Stimulated activated CD4-positive, alpha-beta T cell treated with anti-CD3 and anti-CD28 coated beads, TNF-alpha, amount 100 ng/mL, for 48 hours (primary cell): ENCODE measurements at places on chromosomes 4 and X.

DNA sequence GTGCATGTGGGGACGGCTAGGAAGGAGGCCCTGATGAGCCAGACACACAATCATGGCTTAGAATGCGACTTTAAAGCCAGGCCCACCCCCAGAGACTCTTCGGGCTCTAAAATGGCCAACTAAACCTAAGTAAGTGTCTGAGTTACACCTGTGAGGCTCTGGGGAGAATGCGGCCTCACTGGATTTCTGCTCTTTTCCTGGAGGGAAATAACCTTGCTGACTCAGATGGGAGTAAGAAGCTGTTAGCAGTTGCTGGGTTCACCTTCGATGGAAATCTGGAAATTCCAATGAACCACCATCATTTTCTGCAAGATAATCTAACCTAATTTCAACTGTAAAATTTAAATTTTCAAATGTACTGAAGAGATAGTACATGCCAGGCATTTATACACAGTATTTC is 97.6 kb upstream of the MAML3 start:
- DNase-seq: no peak

DNA sequence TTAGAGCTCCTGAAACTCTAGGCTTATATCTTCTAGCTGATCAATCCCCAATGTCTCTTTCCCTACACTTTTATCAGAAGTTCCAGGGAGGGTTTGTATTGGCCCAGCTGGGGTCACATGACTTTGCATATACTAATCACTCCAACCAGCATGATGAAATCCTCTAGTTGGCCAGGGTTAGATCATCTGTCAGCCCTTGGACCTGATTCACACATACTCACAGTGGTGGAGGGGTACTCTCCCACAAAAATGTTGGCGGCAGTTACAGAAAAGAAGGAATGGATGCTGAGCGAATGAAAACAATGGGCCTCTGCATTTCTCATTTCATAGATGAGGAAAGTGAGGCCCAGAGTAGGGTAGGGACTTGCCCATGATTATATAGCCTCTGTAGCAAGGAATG is 151.1 kb downstream of the PJA1 start:
- no peak for DNase-seq

DNA sequence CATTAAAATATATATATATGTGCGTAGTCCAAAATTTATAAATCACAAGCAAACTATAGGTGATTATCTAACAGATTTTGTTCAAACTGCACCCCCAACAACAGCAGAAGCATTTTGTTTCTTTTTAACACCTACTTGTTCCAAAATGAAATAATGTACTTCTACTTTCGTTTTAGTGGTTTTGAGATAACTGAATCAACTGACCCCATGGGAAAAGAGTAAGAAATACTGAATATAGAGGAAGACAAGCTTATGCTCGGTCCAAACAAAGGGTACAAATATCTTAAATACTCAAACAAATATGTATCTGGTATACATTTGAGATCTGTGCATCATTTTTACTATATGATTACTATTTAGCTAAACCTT is 22.4 kb downstream of the MAP7D3 start:
- DNase-seq: no peak

DNA sequence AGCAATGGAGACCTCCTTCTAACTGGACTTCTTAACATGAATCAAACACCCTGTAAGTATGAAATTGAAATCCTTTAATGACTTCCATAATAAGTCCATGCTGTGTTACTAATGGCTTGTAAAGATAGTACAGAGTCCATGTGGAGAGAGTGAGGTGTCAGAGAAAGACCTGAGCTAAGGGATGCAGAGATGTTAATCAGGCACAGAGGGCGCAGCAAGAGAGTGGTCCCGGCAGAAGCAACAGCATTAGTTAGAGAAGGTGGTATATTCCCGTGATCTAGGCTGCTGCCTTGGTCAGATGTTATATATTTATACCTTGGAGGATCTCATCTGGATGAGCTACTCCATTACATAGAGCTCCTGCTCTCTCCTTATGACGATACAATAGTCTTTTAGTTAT is 295.3 kb downstream of the LDB2 start:
- no peak for DNase-seq

GRCh38 chrX:12405306-12405705 is 267.0 kb downstream of the FRMPD4 start:
- DNase-seq: no peak

DNA sequence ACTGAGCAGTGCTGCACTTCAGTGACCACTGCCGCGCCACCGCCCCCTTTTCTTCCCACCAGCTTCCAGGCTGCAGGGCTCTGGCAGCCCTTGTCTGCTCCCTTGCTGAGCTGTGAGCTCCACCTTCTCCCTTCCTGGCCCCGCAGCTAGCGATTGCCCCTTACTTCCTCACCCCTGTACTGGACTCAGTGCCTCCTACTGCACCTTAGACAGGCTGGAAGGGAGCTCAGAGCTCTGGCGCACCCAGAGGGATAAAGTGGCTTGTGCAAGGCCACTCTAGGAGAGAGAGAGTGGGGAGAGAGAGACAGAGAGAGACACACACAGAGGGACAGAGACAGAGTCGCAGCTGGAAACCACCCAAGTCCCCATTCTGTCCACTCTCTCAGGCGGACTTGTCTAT is 6.0 kb downstream of the RASL11B start:
- no peak for DNase-seq
